ENCODE measurements at places on chromosomes 6 and 20.

DNA sequence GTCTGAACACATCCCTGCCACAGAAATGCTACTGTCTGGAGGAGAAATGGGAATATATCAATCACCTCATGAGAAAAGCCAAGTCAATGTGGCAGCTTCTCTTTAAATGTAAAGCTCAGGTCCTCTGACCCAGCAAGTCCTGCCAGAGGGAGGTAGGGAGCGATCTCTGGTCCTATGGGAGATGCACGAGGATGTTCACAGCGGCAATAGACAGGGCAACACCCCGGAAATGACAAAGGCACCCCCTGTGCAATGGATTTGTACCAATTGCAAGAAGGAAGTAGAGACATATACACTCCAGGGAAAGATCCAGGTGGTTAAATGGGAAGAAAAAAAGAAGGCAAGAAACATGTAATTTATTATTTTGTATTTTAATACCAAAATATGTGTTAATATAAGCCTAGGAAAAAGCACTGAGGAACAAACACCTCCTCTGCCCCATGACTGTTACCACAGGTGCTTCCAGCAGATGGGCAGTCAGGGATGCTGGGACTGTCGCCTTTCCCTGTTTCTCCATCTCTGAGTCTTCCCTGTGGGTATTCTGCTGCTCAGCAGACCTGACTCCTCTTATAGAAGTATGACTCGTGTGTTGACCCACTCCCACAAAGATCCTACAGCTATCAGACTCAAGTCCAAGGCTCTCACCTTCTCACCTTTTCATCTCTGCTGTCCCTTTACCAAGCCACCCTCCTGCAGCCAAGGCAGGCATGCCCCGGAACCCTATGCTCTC is 20.8 kb downstream of the ATP9A start:
- DNase-seq = no peak

GRCh38 chr20:54058420-54059139 is 11.8 kb downstream of the BCAS1 start:
- DNase-seq = no peak

- no peak for DNase-seq
Measured at GRCh38 chr6:3744211-3744900, 7.2 kb downstream of the PXDC1 start.

GRCh38 chr6:75211920-75212590 is 6.2 kb upstream of the COL12A1 start:
- no peak for DNase-seq

DNA sequence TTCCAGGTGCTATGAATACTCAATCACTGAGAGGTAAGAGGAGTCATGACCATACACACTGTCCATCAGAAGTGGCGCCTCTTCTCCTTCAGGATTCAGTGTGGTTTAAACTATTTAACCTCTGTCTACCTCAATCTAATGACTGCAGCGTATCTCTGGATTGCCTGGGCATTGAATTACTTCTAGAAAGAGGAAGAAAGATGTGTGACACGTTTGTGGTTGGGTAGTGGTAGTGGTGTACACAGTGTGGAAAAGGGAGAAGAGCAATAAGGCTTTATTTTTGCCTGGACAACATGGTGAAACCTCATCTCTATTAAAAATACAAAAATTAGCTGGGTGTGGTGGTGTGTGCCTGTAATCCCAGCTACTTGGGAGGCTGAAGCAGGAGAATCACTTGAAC is 38.0 kb upstream of the ECHDC1 start:
- DNase-seq = no peak

- DNase-seq = no peak
Measured at GRCh38 chr20:14518648-14519047, 181.2 kb upstream of the FLRT3 start.

DNA sequence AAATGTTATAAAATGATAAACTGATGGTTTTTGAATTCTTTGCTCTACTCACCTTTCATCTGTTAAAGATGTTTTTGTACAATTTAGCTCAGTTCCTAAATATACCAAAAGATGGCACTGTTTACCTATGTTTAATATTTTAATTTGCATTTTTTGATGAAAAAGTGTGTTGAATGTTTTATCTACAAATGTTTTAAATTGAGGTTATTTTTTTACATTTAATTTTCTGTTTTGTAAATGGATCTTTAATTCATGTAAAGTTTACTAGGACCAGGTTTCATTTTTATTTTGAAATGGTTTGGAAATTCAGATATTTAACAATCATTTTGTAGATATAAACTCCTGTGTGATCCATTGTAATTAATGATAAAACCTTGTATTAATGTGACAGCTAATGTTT is 30.0 kb downstream of the CDKAL1 start:
- no peak for DNase-seq

DNA sequence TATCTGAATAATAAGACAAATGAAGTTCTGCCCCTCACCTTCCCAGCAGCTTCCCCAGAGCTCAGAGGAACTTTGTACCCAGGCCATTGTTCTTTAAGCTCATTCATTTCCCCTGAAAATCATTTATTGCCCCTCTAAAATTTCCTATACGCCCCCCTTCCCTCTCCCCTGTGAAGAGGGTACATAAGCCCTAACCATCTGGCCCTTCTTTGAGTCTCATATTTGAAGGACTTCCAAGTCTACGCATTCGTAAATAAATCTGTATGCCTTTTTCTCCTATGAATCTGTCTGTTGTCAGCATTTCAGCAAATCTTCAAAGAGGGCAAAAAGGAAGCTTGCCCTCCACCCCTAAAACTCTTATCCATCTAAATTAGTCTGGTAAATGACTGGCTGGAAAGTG is 73.1 kb upstream of the DST start:
- DNase-seq = no peak

GRCh38 chr6:11092668-11093375 is 812 bp upstream of the SMIM13 start:
- DNase-seq = peak; percentile 36

- DNase-seq = no peak
Measured at GRCh38 chr6:6775074-6775473, 186.6 kb downstream of the LY86 start.

DNA sequence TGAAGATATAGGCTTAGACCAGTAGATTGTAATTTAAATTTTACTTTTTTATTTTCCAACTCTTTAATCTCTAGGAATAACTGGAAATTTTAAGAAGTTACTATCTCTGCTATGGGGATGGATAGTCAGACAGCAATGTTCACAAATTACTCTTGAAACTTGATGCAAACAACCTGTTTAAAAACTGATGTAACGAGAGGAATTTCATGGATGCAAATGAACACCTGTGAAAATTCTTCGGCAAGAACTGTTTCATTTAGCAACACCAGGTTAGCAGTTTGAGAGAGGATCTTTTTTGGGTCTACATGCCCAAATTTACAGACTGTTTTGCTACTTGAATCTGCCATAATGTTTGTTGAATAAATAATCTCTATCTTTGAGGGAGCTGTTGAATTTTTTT is 20.0 kb upstream of the RSPH3 start:
- DNase-seq = no peak

GRCh38 chr20:41408156-41408794 is 41.7 kb upstream of the EMILIN3 start:
- DNase-seq = no peak

GRCh38 chr6:28225056-28225834 is at the start of gene ZSCAN9:
Gene ZSCAN9 (plus strand): TSS chr6:28225275. CDS start chr6:28227085, 1,810 bp downstream.
- DNase-seq = peak; percentile 64

DNA sequence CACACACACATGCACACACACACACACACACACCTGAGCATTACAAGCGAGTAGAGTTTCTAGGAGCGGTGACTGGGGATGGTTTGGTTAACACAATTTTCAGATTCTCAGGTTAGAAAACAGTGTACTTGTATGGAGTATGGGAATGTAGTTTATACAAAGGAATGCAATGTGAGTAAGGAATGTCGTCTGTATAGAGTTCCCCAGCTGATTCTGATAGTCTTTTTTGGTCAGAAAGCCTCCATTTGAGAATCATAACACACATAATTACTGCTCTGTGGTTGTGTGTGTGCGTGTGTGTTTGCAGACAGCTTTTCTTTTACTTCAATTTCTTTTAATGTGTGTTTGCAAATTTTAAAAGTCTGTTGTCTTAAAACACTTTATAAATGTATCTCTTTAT is 93.2 kb downstream of the MYO6 start:
- DNase-seq = no peak

DNA sequence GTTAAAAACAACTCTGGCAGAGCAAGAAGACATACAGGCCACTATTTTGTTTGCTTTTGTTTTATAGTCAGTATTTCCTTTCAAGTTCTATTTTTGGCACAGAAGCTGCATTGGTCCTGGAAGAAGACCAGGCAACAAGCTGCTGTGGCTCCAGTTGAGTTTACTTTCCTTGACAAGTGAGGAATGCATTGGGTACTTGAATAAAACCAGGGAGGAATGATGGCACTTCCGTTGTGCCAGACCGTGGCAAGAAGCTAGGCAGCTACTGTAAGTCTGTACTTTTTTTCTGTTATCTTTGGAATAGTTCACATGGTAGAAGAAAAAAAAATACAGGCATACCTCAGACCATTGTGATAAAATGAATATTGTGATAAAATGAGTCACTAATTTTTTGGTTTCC is 66.3 kb downstream of the NCOA3 start:
- DNase-seq = no peak

GRCh38 chr20:31975874-31976273 is 7.9 kb downstream of the XKR7 start:
- DNase-seq = no peak

DNA sequence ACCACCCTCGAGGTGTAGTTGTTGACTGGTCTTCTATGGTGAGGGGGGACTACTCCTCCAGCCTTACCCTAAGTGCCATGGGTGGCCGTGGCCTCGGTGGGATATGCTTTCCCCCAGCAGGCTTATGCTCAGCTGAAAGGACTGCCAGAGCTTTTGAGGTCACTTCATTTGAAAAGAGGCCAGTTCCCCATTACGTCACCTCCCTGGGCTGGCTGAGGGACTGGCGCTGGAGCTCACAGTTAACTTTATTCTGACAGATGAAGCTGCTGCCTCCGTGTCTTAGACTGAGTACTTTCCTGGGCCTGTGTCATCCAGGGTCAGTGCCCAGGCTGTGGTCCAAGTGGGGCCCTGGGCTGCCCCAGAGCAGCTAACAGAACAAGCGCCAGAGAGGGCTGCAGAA is 42.8 kb upstream of the PCMTD2 start:
- DNase-seq = no peak

- no peak for DNase-seq
Measured at GRCh38 chr6:142797159-142797558, 147.8 kb downstream of the HIVEP2 start.

DNA sequence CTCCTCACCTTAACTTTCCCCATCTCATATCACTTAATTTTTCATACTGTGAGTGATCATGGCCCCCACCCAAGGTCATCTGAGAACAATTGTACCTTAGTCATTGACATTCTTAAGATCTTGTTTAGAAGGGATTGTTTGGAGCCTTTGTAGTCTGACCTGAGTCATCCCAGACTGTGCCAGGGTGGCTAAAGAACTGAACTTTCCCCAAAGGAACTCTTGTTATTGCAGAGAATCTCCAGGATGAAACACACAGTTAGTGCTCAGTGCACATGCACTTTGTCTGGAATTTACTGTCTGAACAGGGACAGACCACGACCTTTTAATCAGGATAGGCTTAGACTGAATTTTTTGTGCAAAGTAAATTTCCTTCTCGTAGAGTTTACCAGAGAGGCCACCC is 112.6 kb upstream of the CCN2 start:
- no peak for DNase-seq

- no peak for DNase-seq
Measured at GRCh38 chr6:156618600-156619205, 158.5 kb upstream of the ARID1B start.

DNA sequence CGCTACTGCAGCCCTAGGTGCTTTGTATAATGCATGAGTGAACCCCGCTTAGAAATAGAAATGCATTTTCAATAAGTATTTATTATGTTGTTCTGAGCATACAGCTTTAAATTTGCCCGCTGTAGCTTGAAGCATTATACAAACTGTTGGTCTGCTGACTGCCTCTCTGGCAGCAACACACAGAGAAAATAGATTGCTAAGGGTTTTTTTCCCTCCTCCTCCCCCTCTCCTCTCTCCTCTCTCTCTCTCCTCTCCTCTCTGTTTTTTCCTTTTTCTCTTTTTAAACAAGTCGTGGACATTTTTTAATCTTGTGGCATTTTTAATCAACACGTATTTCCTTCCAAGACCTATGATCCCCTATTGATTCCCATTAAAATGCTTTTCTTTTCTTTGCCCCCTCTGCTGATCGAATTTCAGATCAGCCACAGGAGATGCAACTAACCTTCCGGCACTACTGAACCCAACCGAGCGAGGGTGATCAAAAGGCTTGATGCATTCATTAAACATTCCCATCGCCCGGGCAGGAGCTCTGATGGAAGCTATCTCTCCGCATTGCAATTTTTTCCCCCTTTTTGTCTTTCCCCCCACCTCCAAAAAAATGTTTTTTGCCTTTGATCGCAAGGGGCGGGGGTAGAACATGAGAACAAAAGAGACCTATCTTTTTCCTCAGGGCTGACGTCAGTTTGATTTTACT is 90.7 kb upstream of the ARID1B start:
- peak; percentile 42 for DNase-seq

DNA sequence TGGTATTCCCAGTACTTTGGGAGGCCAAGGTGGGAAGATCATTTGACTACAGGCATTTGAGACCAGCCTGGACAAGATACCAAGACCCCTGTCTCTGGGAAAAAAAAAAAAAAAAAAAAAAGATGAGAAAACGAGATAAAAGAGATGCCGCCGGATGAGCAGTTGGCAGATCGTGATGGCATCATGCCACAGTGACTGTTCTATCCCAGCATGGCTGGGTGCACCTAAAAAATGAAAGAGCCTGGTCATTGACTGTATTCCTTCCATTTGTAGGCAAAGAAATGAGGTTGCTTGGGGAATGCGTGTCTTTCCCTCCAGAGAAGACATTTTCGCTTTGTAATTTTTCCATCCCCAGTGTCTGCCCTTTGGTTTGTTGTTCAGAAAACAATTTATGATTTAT is 12.9 kb downstream of the AKAP12 start:
- DNase-seq = no peak

GRCh38 chr6:33776764-33777163 is 12.2 kb downstream of the LEMD2 start:
- DNase-seq = no peak

DNA sequence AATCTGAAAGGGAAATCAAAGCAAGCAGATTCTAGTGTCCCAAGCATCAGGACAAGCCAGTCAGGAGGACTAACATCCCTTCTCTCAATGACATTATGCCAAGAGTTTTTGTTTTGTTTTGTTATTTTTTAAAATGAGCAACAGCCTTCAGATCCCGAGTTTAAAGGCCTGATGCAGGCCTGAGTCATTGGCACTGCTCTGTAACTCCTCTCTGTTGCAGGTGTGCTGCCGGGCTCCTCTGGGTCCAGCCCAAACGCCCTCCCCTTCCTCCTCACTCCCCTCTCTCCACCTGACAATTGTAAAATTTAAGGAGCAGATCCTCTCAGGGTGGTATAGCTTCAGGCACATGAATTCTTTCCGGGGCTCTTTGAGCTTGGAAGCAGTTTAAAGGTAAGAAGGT is 502.0 kb downstream of the BMP2 start:
- DNase-seq = no peak
